Activated T-helper 1 cell treated with anti-CD3 and anti-CD28 coated beads, Interleukin-12 subunit alpha, Interleukin-12 subunit beta, Interleukin-2, Interleukin-4 antibody, amounts not matched to agents 30 ng/mL and 10 ng/mL and 1 ng/mL, durations not matched to agents 14 hours and 24 hours and 36 hours (primary cell): ENCODE measurements at places on chromosomes 7 and 10. TPM values are rescaled to one million over a fixed set of nuclear protein-coding genes. Genes with fewer than 3 reads are reported as not detected.

LIPJ gene
- not detected in 2 replicates for total RNA-seq

SPAG6 gene
- total RNA-seq = 0.18 TPM in 1 of 2 replicates, not detected in the other

SLC26A3 gene
- total RNA-seq = not detected in 2 replicates

GHRHR gene
- total RNA-seq = not detected in 2 replicates

FAM241B gene
- total RNA-seq = 10.2 and 10.9 TPM in 2 replicates

GRCh38 chr10:63265222-63265617, 132.1 kb downstream of the NRBF2 start:
- H3K4me1 ChIP-seq = peaks cover 41% of the 10 kb centered on the region
- peak; percentile 12 for DNase-seq
- peak overlapping the region; percentile 97 for H3K27ac ChIP-seq
- peaks cover 15% of the 10 kb centered on the region for H3K36me3 ChIP-seq

DNA sequence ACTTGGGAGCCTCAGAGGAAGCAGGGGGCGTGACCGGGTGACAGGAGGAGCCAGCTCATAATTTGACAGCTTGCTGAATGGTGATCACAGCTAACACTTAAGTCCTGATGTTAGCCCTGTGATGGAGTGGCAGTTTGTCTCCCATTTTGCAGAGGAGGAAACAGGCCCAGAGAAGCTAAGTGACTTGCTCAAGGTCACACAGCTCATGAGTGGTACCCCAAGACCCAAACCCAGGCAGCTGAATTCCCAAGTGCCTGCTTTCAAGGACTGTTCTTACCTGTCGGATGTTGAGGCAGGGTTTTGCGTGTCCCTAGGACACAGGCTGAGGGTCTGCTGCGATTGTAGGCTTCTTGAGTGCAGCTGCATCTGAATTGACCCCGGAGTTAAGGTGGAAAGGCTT, 51.7 kb downstream of the PALD1 start:
- no peak overlapping the region for H3K4me3 ChIP-seq
- no peaks in the 10 kb centered on the region for H3K27me3 ChIP-seq
- no peaks in the 10 kb centered on the region for H3K4me1 ChIP-seq
- no peaks in the 10 kb centered on the region for H3K36me3 ChIP-seq

- H3K36me3 ChIP-seq = no peaks in the 10 kb centered on the region
- H3K27me3 ChIP-seq = peaks cover 2% of the 10 kb centered on the region
- H3K4me1 ChIP-seq = no peaks in the 10 kb centered on the region
- H3K27ac ChIP-seq = no peak overlapping the region
These were observed 568.8 kb downstream of the HTR7 start for GRCh38 chr10:90289037-90289436.

DNA sequence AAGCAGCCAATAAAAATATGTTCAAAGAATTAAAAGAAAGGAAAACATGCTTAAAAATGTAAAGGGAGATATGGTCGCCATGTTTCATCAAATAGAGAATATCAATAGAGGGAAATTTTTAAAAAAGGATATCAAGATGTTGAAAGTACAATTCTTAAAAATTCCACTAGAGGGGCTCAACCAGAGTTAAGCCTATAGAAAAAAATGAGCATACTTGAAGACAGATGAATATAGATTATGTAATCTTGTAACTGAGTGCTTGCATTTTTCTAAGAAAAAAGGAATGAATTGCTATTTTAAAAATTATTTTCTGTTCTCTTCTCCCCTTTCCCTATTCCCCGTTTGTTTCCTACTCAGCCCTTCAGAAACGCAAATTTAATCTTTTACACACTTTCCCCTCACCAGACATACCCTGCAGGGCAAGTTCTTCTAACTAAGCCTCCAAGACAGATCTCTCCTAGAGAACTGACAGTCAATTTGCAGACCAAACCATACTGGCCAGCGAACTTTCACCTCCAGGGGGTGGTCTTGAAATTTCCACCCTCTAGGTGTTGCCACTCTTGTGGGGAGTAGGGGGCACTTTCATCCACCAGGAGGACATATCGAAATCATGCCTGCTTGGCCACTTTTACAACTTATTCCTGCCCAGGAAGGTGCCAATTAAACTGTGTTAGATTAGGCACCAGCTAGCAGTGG, 67.7 kb downstream of the NSUN6 start:
- peak overlapping the region; percentile 9 for H3K4me3 ChIP-seq
- peak overlapping the region; percentile 14 for H3K27ac ChIP-seq
- no peak for DNase-seq

DNA sequence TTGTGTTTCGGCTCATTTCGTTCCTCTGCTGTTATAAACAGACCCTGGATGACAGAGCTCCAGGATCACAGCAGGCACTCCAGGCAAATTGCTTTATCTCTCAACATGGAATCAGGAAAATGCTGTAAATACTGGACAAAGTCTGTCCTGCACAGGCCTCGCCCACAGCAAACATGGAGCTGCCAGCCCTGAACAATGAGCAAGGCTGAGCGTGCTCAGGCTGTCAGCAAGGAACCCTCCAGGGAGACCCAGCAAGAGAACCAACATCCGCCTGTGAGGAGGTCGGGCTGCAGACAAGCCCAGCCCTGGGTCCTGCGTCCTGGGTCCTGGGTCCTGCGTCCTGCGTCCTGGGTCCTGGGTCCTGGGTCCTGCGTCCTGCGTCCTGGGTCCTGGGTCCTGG, 180.8 kb downstream of the PTPRN2 start:
- no peaks in the 10 kb centered on the region for H3K27me3 ChIP-seq
- no peaks in the 10 kb centered on the region for H3K4me1 ChIP-seq
- no peaks in the 10 kb centered on the region for H3K36me3 ChIP-seq
- H3K27ac ChIP-seq = no peak overlapping the region
- no peak overlapping the region for H3K4me3 ChIP-seq

- no peak for DNase-seq
- H3K27ac ChIP-seq = no peak overlapping the region
- no peak overlapping the region for H3K4me3 ChIP-seq
- H3K4me1 ChIP-seq = no peaks in the 10 kb centered on the region
- no peaks in the 10 kb centered on the region for H3K27me3 ChIP-seq
These were observed 977.2 kb downstream of the LRMDA start for GRCh38 chr10:76408646-76409045.

GRCh38 chr10:76072384-76072783, 641.0 kb downstream of the LRMDA start:
- peaks cover 2% of the 10 kb centered on the region for H3K27me3 ChIP-seq
- H3K27ac ChIP-seq = no peak overlapping the region
- no peak overlapping the region for H3K4me3 ChIP-seq
- no peaks in the 10 kb centered on the region for H3K36me3 ChIP-seq
- no peak for DNase-seq
- H3K4me1 ChIP-seq = no peaks in the 10 kb centered on the region

DNA sequence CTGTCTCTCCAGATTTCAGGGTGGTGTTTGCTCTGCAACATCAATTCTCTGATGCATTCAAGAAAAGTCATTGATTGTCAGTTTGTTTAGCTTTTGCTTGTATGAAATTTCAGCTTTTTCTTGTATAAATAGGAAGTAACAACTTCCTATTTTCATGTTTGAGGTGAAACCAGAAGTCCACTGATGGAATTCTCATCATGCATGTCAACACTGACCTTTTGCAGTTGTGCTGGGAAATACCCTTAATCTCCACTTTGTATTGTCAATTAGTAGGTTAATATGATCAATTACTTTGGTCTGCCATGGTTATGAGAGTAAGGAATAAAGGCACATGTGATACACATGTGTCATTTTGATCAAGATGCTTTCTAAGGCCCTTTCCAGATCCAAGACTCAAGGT, 208.8 kb upstream of the HPS1 start:
- H3K27ac ChIP-seq = no peak overlapping the region
- no peaks in the 10 kb centered on the region for H3K4me1 ChIP-seq

- H3K27me3 ChIP-seq = peaks cover 3% of the 10 kb centered on the region
- H3K4me3 ChIP-seq = no peak overlapping the region
- no peaks in the 10 kb centered on the region for H3K36me3 ChIP-seq
- no peak overlapping the region for H3K27ac ChIP-seq
- H3K4me1 ChIP-seq = peaks cover 10% of the 10 kb centered on the region
These were observed 99.2 kb upstream of the PDLIM1 start for GRCh38 chr10:95389982-95390381.

- H3K27me3 ChIP-seq = no peaks in the 10 kb centered on the region
- no peaks in the 10 kb centered on the region for H3K4me1 ChIP-seq
- no peak for DNase-seq
- no peaks in the 10 kb centered on the region for H3K36me3 ChIP-seq
- no peak overlapping the region for H3K27ac ChIP-seq
These were observed 519.1 kb upstream of the ANKRD30A start for GRCh38 chr10:36606234-36606839.

DNA sequence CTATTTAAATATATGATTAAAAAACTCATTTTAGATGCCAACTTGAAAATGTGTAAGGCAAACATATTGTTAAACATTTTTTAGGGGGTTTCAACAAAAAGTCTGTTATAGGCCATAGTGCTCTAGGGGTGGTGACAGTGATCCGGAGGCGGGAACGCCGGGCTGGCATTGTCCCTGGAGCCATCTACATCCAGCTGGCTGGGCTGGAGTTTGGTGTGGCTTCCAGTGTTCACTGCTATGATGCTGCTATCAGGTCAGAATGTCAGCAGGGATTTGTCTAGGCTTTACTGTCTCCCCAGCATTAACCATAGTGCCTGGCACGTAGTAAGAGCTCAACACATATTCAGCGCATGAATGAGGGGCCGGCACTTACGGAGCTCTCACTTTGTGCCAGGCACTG, 1.9 kb upstream of the SLC18A2 start:
- no peaks in the 10 kb centered on the region for H3K36me3 ChIP-seq
- H3K27ac ChIP-seq = no peak overlapping the region
- peaks cover 4% of the 10 kb centered on the region for H3K4me1 ChIP-seq

DNA sequence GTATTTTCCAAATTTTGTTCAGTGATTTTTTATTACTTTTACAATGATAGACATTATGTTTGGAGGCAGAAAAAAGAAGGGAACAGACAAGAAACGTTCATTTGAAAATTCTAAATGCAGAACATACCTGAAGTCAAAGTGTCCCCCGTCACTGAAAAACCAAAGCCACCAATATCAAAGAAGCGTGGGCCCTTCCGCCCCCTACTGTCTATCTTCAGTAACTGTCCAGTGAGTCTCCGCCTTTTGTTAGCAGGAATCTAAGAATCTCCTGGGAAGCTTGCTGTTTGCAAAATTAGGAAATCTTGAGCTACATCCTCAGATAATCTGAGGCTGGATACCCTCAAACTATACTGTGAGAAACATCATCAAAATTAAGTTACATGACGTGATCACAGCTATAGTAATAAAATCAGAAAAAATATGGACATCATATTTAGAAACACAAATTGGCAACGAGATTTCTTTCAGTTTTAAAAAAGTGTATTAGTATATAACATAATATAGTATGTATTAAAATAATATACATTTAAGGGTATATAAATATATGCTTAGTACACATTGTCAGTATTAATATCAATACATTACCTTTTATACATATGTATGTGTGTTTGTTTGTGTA, 169.3 kb upstream of the AKR1E2 start:
- H3K4me1 ChIP-seq = peaks cover 10% of the 10 kb centered on the region
- H3K27ac ChIP-seq = no peak overlapping the region
- peaks cover 18% of the 10 kb centered on the region for H3K27me3 ChIP-seq
- no peak for DNase-seq
- no peaks in the 10 kb centered on the region for H3K36me3 ChIP-seq
